Activated CD4-positive, alpha-beta T cell treated with anti-CD3 and anti-CD28 coated beads, Interleukin-2, amount 10 ng/mL, durations not matched to agents 7 days and 5 days (primary cell): ENCODE measurements at places on chromosomes 13 and 19. TPM values are rescaled to one million over a fixed set of nuclear protein-coding genes. Genes with fewer than 3 reads are reported as not detected.

OSCAR gene
- total RNA-seq: 0.32 TPM

KLK10 gene
- not detected for total RNA-seq

- no peak overlapping the region for H3K4me3 ChIP-seq
- H3K27ac ChIP-seq: no peak overlapping the region
- no peak for DNase-seq
These were observed 16.7 kb downstream of the YIPF2 start for GRCh38 chr19:10911579-10912363.

GRCh38 chr13:42707048-42707447, 74.3 kb upstream of the FAM216B start:
- H3K4me3 ChIP-seq: no peak overlapping the region
- peaks cover 10% of the 10 kb centered on the region for H3K27me3 ChIP-seq
- H3K36me3 ChIP-seq: no peaks in the 10 kb centered on the region

DNA sequence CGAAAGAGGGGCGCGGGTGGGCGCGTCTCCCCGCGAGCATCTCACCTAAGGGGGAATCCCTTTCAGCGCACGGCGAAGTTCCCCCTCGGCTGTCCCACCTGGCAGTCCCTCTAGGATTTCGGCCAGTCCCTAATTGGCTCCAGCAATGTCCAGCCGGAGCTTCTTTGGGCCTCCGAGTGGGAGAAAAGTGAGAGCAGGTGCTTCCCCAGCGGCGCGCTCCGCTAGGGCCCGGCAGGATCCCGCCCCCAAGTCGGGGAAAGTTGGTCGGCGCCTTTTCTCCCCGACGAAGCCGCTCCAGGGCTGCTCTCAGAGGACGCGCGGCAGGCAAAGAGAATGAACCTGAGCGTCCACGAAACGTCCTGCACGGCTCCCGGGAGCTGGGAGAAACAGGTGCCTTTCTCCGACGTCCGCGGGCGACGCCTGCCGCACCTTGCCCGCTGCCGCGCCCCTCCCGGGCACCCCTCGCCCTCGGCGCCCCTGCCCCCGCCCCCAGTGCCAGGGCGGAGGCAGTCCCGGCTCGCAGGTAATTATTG, 366 bp upstream of the KL start:
- peaks cover 18% of the 10 kb centered on the region for H3K4me1 ChIP-seq
- peaks cover 5% of the 10 kb centered on the region for H3K36me3 ChIP-seq
- H3K4me3 ChIP-seq: peak overlapping the region; percentile 53
- peak overlapping the region; percentile 19 for H3K27ac ChIP-seq
- DNase-seq: peak; percentile 8

- DNase-seq: no peak
- H3K4me3 ChIP-seq: no peak overlapping the region
- H3K36me3 ChIP-seq: no peaks in the 10 kb centered on the region
- peaks cover 16% of the 10 kb centered on the region for H3K27me3 ChIP-seq
- H3K4me1 ChIP-seq: no peaks in the 10 kb centered on the region
- H3K27ac ChIP-seq: no peak overlapping the region
These were observed 6.1 kb downstream of the SACS start for GRCh38 chr13:23427342-23427843.

DNA sequence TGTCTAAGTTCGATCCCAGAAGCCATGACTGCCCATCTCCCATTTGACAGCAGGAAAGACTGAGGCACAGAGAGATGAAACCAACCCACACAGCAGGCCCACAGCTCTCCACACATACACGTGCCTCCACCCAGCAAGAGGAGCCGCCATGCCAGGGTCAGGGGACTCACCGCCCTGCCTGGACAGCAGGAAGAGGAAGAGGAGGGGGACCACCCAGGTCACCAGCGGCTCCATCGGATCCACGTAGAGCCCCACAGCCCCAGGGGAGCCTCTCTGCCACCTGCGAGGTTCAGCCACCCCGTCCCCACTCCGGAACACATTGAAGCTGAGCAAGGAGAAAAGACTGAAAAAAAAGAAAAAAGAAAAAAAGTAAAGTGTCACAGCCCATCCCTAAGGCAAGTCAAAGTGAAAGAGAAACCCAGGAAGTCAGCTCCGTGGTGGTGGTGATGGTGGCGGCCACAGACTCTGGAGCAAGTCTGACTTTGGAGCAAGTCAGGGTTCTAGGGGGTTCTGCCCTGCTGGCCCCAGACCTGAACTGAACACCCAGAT, at the start of gene IL12RB1:
IL12RB1 (minus strand) TSS at position 345 of the 549 bp plus-strand sequence; CDS start at position 234, 111 bp downstream.
- peak within 1 kb of the TSS; percentile 98 for H3K4me3 ChIP-seq
- peak; percentile 86 for DNase-seq
- H3K36me3 ChIP-seq: peaks cover 39% of the 10 kb centered on the region
- no peaks in the 10 kb centered on the region for H3K27me3 ChIP-seq
- H3K4me1 ChIP-seq: peaks cover 71% of the 10 kb centered on the region

DNA sequence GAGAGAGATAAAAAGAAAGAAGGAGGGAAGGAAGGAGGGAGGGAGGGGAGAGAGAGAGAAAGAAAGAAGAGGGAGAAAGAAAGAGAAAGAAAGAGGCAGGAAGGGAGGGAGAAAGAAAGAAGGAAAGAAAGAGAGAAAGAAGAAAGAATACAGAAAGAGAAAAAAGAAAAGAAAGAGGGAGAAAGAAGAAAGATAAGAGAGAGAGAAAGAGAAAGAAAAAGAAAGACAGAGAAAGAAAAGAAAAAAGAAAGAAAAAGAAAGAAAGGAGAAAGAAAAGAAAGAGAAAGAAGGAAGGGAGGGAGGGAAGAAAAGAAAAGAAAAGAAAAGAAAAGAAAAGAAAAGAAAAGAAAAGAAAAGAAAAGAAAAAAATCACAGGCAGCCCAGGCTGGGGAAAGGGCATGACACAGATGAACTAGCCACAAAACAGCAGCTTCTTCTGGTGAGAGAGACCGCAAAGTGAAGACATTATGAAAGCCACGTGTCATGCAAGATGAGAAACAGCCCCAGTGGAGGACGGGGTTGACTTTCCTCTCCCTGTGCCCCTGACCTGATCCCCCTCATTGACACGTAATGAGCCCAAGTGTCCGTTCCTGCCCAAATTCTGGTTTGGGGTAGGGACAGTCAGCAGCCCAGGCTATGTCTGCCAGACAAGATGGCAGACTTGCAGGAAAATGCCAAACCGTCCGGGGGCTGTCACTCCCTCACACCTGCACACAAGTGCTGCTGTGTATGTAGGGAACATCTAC, 102.1 kb downstream of the INSR start:
- peak overlapping the region; percentile 49 for H3K4me3 ChIP-seq
- peak overlapping the region; percentile 36 for H3K27ac ChIP-seq
- peak; percentile 68 for DNase-seq
- peaks cover 24% of the 10 kb centered on the region for H3K4me1 ChIP-seq
